ENCODE measurements at places on chromosomes 7 and 10.

DNA sequence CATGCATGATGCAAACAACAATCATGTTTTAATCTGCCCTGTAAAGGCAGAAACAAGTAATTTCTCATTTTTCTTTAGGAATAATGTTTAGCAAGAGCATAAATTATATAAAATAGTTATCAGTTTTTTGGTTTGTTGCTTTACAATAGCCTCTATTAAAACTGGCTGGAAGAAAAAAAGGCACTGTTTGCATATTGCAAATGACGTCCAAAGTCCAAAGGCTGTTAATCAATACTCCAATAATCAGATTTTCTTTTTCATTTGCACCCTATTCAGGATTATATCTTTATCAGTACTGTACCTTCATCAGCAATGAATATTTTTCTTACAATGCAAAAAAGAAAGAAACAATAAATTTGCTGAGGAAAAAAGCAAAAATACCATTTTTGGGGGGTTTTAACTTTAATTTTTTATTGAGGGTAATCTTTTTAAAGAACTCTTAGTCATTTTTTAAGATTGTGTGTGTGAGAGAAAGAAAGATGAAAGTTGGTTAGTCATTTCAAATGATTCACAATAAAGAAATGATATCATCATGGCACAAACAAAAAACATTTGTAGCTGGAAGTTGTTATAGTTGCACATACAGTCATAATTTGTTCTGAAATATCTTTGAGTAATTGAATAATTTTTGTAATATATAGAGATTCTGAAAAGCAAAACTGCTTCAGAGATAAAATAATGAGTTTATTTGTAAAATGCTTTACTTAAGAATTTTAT lies 44.4 kb upstream of the AKR1C2 start:
- DNase-seq = no peak

GRCh38 chr7:82964150-82964882 lies 198.4 kb downstream of the PCLO start:
- no peak for DNase-seq

- DNase-seq = no peak
Measured at GRCh38 chr7:155449008-155449868, 8.7 kb upstream of the EN2 start.

GRCh38 chr7:20114468-20114867 lies 102.7 kb downstream of the MACC1 start:
- DNase-seq = no peak

DNA sequence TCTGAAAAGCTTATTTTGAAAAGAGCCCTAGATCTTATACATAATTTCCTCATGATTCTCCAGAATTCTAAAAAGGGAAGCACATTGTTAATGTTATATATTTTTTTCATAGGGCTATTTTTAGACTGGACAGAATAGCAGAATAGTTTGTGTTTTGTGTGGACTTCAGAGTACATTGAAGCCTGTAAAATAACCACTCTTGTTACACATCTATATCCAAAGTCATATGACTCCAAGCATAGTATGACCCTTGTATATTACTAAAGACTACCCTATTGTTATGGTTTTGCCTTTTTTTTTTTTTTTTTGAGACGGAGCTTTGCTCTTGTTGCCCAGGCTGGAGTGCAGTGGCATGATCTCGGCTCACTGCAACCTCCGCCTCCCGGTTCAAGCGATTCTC lies 26.1 kb upstream of the FIS1 start:
- DNase-seq = no peak

- no peak for DNase-seq
Measured at GRCh38 chr10:132746801-132747625, 38.9 kb downstream of the NKX6-2 start.

DNA sequence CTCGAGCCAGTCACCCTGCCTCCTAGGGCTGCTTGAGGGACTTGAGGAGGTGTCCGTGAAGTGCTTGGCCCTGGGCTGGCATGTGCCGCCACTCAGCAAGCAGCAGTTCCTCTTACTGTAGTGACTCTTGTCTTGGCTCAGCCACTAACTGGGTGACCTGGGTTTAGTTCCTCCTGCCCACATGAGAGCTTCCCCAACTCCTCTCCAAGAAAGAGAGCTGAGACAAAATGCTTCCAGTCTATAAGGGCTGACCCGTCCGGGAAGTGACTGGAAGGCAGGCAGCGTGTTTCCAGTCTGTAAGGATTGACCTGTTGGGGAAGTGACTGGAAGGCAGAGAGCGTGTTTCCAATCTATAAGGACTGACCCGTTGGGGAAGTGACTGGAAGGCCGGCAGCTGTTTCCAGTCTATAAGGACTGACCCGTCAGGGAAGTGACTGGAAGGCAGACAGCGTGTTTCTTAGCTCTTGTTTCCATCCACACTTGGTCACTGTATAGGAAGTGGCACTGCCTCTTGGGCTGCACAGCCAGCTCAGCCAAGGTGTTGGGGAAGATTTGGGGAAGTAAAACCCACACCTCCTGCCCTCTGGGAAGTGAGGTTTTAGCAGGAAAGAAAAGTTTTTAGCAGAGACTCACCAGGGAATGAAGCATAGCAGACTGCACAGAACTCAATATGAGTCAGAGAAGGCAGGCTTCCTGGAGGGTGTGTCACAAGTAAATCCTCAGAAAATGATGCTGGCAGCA lies 53.3 kb upstream of the PPIF start:
- no peak for DNase-seq

- DNase-seq = no peak
Measured at GRCh38 chr10:62895063-62895462, 78.9 kb upstream of the EGR2 start.

DNA sequence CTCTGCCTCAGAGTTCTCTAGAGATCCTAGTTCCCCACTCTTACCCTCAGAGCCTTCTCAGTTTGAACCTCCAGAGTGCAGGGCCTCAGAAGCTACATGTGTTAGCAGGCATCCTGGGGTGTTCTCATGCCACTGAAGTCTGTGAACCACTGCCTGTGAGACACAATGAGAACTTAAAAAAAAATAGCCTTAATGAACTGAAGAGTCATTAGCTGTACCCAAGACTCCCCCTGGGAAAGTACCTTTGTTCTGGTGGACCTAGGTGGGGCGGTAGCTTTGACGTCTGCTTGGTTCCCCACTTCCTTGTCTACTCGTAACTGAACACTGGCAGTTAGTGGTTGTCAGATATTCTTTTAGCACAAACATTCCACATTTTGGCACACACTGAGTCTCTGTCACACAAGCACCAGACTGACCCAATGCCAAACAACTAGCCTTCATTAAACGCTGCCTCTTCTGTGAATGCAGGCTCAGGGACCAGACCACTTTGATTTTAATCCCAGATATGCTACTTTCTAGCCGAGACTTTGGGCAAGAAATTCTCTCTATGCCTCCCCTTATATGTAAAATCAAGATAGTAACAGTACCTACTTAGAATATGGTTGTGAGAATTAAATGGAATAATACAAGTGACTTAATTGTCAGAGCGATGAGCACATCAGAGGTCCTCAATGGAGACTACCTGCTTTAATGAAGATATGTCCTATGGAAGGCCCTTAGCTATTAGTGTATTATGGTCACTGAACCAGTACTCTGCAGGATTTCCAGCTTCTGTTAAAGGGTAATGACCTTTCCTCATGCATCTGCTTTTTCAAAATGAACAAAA lies 75.3 kb upstream of the CC2D2B start:
- no peak for DNase-seq

- no peak for DNase-seq
Measured at GRCh38 chr10:107614939-107615685, 450.6 kb upstream of the SORCS1 start.

DNA sequence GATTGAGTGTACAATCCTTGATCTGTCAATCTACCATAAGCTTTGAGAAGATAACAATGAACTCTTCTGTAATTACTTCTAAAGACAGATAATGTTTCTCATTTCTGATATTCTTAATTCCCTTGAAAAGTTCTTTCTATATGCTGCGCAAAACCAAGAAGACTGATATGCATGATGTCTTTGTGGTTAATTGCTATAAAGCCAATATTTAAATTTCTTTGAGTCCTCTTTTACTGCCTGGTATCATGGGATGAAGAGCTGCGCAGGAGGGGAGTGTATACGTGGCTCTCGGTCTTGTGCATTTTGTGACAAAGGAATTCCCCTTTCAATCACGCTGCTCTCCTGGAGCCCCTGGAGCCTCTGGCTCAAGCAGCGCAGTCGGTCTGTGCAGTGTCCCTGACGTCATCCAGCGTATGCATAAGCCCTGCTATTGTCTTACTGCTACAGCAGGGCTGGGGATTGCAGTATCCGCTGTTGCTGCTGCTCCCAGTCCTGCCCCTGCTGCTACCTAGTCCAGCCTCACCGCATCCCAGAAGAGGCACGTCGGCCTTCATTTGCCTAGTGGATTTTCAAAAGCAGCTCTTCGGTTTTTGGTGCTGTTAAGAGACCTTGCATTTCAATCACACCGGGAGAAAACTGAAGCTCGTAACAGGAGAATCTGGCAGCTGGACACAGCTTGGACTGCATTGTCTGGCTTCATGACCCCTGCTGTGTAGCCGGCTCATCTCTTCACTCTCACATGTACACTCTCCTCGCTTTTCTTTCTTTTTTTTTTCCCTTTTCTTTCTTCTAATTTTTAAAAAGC lies 66.7 kb downstream of the ST7 start:
- DNase-seq = no peak

GRCh38 chr10:86489071-86489810 lies 32.4 kb downstream of the WAPL start:
- DNase-seq = no peak

- DNase-seq = no peak
Measured at GRCh38 chr10:90993340-90993739, 72.5 kb upstream of the ANKRD1 start.

GRCh38 chr10:86001521-86001920 lies 365.1 kb downstream of the GRID1 start:
- DNase-seq = no peak

GRCh38 chr7:20217193-20217948 lies at the start of gene MACC1:
TSS of gene MACC1 (minus strand) at chr7:20217384. CDS start at chr7:20161862, 55,522 bp downstream.
- peak; percentile 45 for DNase-seq

DNA sequence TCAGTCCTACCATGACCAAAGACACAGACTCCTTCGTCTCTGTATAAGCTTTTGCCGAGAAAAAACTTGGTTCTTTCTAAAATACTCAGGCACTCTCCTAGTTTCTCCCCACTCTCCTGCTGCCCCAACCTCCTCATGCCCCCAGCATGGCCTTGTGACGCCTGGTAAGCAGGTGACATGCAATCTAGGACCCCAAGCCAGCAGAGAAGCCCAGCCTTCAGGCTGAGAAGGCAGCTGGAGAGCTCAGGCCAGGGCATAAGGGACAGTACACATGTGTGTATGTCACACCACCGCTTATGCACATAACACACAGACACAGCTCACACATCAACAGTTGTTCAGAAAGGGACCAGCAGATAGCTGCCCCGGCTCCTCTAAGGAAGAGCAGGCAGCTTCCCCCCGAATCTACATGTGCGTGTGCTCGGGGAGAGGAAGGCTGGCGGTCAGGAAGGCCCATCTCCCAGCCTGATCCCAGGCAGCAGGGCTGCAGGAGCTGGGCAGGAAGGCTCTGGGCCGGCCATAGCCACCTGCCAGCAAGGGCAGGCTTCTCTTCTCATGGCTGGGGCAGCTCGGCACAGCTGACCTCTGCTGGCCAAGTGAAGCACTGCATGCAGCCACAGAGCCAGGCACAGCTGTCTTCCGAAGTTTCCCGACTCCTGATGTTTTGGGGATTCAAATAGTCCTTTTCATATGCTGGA lies 8.5 kb downstream of the DDX56 start:
- peak; percentile 82 for DNase-seq

- no peak for DNase-seq
Measured at GRCh38 chr10:2933071-2933470, 134.3 kb upstream of the PFKP start.

Data from hematopoietic multipotent progenitor cell treated with erythropoietin and hydrocortisone succinate and interleukin-3 and kit ligand, for 15 days (in vitro differentiated cells).